ENCODE measurements at places on chromosomes 11 and 22.
A peak's percentile ranks its signal among the peaks of the same experiment; 100 is the strongest.

GRCh38 chr11:67664696-67665540 is 9.5 kb downstream of the ALDH3B2 start:
- no peak for DNase-seq

DNA sequence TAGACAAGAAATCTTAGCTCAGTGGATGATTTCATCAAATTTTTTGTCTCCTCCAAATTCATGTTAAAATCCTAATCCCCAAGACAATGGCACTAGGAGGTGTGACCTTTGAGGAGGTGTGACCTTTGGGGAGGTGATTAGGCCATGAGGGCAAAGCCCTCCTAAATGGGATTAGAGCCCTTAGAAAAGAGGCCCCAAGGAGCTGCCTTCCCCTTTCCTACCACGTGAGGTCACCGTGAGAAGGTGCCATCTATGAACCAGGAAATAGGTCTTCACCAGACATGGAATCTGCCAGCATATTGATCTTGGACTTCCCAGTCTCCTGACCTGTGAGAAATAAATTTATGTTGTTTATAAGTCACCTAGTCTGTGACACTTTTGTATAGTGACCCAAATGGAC is 138.7 kb downstream of the TRIM29 start:
- no peak for DNase-seq

DNA sequence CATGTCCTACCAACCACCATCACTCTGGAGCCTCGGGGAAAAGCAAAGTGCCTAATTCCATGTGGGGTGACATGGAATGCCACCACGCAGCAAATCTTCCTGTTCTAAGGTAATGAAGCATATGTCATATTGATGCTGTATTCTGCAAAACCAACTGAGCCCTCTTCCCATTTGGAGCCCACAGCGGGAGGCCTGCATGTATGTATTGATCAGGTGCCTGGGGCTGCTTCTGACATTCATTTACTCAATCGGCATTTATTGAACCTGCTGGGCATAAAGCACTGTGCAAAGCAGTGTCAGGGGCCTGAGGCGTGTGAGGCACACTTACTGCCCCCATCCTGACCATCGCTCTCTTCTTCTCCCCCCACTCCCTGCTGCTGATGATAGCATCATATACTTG is 39.1 kb downstream of the ANKK1 start:
- no peak for DNase-seq

DNA sequence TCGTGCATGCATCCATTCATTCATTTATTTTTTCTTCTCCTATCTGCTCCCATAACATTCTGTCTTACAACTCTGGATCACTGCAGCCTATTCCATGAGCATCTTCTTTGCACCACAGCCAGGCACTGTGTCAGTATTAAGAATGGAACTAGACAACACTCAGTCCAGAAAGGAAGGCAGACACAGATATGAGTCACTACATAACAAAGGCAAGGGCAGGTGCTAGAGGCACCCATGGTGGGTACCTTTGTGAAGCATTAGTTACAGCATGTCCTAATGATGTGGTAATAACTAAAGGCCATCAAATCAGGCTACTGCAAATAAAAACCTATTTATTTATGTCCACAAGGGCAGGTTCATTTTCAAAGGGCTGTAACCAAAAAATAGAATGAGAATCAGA is 28.1 kb downstream of the TENM4 start:
- DNase-seq = no peak

DNA sequence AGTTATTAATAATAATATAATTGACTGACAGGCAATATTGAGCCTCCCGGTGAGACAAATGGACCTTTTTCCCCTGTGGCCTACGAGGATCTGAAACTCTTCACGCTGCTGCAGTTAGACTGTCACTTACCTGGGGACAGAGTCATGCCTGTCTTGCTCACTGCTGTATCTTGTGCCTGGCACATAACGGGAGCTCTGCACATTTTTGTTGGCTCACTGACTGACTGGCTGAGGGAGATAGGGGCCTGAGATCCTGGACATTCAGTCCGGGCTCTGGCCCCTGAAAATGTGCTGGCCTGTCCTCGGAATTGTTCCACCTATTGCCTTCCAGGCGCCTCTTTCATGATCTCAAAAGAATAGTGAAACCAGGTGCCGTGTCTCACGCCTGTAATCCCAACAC is 743 bp upstream of the CD3D start:
- DNase-seq = no peak

GRCh38 chr11:134504146-134504905 is 92.3 kb upstream of the B3GAT1 start:
- no peak for DNase-seq

GRCh38 chr11:23555085-23555484 is 694.8 kb upstream of the CCDC179 start:
- DNase-seq = no peak

DNA sequence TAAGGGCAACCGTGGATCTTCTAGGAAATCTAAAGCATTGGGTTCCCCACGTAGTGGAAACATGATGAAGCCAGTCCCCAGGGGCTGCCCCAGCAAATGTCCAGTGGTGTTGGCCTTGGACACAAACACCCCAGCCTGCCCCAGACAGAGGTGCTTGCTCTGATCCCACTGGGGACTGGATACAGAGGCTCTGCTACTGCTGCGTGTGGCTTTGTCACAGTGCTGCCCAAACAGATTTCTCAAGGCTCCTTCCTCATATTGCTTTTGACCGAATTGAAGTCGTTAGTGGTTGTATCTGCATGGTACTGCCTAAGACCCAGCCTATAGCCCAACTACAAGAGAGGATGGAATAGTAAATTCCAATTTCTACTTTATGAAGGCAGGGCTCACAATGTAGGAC is 40.1 kb upstream of the CD44 start:
- no peak for DNase-seq

GRCh38 chr11:123020968-123021367 is 39.3 kb upstream of the BSX start:
- no peak for DNase-seq

GRCh38 chr11:102047305-102047924 is at the start of gene CFAP300:
Gene CFAP300 (plus strand): TSS chr11:102047437. CDS start chr11:102047471, 34 bp downstream.
- DNase-seq = peak; percentile 36

DNA sequence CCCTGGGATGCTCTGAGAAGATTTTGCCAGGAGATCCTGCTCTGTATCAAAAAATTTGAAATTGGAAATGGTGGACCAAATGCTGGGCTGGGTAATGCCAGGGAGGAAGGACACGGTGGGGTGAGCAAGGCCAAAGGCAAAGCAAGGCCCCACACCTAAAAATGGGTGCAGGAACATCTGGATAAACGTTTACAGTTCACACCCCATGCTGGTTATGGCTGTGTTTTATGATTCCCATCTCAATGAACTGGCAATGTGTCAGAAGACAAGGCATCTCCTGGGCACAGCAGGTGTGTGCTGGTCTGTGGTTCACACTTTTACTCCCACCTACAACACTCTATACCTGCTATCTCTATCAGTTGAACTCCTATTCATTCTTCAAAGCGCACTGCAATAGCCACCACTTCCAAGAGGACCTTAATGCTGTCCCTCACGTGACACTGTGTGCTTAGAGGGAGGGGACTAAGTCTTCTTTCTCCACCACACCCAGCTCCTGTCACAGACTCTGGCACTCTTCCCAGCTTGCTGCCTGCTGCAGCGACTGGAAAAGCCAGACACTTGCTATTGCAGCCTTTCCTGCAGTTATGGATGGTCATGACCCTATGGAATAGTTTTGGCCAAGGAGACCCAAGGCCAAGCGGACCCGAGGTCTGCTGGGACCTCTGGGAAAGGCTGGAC is 277.5 kb downstream of the CTTN start:
- no peak for DNase-seq

DNA sequence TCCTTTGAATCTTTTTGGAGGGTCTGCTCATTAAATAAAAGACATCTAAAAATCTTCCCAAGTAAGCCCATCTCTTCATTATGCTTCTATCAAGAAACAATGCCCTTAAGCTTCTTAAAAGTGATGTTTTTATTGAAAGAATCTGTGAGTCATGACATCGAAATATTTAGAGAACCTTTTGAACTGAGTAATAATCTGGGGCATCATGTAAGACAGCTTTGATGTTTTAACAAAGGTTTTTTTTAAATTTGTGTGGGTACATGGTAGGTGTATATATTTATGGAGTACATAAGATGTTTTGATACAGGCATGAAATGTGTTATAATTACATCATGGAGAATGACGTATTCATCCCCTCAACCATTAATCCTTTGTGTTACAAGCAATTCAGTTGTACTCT is 46.8 kb downstream of the PLAAT5 start:
- no peak for DNase-seq

- no peak for DNase-seq
Measured at GRCh38 chr11:32109138-32109537, 18.3 kb downstream of the RCN1 start.

DNA sequence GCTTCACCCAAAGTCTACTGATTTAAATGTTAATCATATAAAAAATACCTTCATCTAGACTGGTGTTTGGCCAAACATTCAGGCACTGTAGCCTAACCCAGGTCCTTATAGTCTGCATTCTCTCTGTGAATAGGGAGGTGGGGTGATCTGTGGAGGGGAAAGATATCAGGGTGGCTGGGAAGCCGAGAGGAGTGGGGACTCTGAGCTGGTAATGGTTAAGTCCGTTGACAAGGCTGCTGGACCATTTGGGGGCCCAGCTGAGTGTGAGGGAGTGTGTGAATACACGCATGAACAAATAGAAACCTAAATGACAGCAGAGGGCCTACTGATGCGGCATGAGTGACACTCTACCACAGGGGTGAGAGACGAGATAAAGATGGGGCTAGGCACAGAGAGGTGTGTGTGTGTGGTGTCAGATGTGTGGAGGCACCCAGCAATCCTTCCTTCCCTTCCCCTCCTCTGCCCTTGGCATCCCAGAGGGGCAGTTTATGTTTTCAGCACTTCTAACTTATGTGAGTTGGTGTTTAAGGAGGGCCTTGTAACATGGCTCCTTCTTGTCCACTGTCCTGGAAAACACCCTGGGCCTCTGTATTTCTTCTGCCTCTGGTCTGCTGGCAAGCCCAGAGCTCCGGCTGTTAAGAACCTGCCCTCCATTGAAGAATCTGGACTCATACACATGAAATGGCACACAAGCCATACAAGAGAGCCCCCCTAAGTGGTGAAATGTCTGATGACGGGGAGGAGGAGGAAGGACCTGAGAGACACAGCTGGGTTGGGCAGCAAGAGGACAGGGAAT is 249.1 kb upstream of the TBCEL start:
- no peak for DNase-seq

DNA sequence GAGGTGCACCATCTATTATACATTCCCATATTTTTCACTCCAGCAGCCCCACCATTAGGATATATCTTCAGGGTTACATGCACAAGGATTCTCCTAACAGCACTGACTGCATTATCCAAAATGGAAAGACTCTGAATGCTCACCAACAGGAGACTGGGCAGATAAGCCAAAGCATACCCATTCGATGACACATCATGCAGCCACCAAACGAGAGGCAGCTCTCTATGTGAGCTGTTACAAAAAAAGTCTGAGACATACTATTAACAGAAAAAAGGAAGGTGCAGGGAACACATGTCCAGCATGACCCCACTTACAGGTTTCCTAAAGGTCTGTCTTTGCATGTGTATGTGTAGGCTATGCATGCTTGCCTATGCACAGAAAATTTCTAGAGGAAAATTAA is 12.4 kb upstream of the SERPIND1 start:
- DNase-seq = no peak

DNA sequence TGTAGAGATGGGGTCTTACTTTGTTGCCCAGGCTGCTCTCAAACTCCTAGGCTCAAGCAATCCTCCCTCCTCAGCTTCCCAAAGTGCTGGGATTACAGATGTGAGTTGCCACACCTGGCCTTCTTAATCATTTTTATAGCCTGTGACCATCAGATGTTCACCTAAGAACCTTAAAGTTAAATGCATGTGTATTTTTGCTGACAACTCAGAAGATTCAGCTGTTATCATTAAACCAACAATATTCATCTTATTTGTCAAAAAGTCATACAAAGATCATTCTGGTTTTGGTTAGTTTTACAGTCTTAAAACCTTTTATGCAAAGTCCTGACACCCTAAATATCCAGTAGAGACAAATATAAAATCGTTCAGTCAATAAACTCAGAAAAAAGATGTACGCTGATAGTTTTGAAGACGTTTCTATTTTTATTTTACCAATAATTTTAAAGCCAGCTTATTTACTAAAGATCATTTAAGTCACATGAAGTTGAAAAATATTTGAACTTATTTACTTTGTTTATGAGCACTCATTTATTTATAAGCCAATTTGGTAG is 22.2 kb downstream of the CLDN5 start:
- no peak for DNase-seq

- no peak for DNase-seq
Measured at GRCh38 chr22:31044262-31044861, 36.8 kb upstream of the SMTN start.

DNA sequence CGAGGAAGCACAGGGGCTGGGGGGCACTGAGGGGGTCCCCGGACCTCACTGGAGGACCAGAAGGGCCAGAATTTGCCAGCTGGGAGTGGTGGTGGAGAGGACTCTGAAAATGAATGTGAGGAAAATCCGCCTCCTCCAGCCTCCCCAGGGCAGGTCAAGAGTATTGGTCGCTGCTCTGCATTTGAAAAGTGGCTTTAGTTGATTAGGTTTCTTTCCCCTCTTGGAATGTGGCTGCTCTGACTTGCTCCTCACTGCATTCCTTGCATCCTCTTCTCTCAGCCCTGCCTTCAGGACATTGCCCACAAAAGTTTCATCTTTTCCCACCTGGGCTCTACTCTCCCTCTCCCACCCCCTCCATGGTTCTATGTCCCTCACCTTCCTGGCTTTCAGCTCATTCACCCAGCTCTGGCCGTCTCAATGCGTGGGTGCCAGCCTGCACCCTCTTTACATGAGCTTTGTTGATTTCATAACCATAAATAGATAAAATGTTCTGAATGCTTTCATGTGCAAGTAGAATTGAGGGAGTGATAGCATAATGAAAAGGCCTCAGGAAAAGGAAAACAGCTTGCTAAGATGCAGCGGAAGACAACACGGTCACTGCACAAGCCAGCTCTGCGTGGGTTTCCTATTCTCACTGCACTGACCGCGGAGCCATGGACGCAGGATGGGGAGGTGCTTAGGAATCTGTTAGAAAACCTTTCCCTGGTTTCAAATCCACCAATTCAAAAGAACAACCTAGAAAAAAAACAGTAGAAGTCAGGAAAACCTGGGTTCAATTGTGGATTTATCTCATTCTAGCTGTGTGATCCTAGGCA is 6.5 kb upstream of the NPAS4 start:
- DNase-seq = no peak

GRCh38 chr11:61280883-61281580 is 14.1 kb downstream of the VWCE start:
- no peak for DNase-seq

- DNase-seq = peak; percentile 47
Measured at GRCh38 chr11:12189543-12190235, 79.3 kb downstream of the MICAL2 start.

GRCh38 chr11:89184021-89184420 is 6.3 kb downstream of the TYR start:
- DNase-seq = no peak

- no peak for DNase-seq
Measured at GRCh38 chr11:117786135-117786870, 10.7 kb downstream of the DSCAML1 start.

DNA sequence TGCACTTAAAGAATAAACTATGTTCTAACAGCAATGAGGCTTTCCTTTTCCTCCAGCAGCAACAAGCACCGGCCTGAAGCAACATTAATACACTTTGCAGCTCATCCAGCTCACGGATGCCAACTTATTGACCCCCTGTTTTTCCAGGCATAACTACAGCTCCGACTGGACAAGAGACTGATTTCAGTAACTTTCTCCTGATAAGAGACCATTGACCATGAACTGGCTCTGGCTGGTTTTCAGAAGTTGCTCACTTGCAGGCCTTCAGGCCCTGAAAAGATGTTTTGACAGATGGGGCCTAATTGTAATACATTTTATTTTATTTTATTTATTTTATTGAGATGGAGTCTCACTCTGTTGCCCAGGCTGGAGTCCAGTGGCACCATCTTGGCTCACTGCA is 27.5 kb downstream of the GGT5 start:
- no peak for DNase-seq
